ENCODE measurements at places on chromosomes 16 and 17.

DNA sequence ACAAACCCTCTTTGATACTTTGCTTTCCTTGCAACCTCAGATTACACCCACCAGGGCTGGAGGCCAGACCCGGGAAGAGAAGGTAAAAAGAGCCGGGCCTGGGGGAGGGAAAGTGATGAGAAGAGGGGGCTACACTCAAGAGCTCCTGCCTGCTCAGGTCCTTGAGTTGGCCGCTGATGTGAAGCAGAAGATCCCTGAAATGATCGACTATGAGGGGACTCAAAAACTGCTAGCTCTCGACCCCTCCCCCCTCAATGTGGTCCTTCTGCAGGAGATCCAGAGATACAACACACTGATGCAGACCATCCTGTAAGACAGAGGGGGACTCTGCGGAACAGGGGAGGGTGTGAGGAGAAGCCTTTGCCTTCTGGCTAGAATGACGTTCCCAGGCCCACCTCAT, 2.8 kb upstream of the KDM6B start:
- no peak for ATAC-seq

DNA sequence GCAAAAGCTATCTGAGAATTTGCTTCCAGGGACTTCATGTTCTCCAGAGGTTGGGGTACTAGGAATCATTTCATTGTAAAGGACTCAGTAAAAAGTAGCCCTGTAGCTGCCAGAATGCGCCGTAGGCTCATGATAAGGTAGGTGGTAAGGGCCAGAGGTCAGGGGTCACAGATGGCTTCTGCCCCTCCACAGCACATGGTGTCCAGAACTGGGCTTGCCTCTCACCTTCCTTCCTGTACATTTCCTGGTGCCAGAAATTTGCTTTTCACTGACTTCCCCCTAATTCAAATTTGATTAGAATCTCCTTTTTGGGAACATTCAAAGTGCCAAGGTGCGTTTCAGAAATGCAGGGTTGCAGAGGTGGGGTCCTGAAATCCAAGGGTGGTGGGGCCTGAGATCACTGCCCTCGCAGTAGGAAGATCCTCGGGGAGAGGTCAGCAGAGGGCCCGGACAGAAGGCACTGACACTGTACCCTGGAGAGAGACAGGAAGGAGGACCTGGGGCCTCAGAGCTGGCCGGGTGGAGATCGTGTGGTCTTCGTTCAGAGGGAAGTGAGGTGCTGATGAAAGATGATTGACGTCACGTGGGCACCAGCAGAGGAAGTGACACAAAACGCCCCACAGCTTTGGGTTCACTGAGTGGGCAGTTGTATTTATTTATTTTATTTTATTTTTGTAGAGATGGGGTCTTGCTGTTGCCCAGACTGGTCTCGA, 25.5 kb upstream of the METRNL start:
- ATAC-seq: no peak

- ATAC-seq: peak; percentile 100
These were observed 26.6 kb upstream of the KCNG4 start for GRCh38 chr16:84266451-84266850.

DNA sequence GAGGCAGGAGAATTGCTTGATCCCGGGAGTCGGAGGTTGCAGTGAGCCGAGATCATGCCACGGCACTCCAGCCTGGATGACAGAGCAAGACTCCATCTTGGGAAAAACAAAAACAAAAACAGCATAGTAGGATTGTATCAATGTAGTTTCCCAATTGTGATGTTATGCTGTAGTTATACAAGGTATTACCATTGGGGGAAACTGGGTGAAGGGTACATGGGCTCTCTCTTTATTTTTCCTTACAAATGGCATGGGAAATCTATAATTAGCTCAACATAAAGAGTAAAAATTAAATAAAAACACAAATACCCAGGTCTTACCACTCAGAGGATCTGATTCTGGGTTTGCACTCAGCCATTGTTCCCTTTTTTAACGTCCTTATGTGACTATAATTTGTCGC, 107.9 kb downstream of the KATNIP start:
- ATAC-seq: no peak

GRCh38 chr16:50635505-50636392, 45.4 kb downstream of the SNX20 start:
- ATAC-seq: peak; percentile 33

GRCh38 chr17:43529947-43530287, 16.2 kb downstream of the ETV4 start:
- no peak for ATAC-seq

DNA sequence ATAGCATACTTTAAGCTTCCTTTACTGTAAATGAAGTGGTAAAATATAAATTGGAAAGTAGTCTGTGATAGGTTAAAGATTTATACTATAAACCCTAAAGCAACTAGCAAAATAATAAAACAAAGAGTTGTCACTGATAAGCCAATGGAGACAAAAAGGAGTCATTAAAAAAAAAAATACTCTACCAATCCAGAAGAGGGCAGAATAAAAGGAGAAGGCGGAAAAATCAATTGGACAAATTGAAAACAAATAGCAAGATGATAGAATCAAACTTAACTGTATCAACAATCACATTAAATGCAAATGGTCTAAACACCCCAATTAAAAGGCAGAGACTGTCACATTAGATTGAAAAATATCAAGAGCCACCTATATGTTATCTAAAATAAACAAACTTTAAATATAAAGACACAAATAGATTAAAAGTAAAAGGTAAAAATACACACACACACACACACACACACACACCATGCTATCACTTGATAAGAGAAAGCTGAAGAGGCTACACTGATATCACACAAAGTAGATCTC, 71.8 kb downstream of the CACNG1 start:
- ATAC-seq: no peak
